ENCODE measurements at places on chromosomes 5 and 9. TPM values are rescaled to one million over a fixed set of nuclear protein-coding genes. Genes with fewer than 3 reads are reported as not detected.
A peak's percentile ranks its signal among the peaks of the same experiment; 100 is the strongest.

Gene BRINP1
- 44.4 TPM for total RNA-seq

DNA sequence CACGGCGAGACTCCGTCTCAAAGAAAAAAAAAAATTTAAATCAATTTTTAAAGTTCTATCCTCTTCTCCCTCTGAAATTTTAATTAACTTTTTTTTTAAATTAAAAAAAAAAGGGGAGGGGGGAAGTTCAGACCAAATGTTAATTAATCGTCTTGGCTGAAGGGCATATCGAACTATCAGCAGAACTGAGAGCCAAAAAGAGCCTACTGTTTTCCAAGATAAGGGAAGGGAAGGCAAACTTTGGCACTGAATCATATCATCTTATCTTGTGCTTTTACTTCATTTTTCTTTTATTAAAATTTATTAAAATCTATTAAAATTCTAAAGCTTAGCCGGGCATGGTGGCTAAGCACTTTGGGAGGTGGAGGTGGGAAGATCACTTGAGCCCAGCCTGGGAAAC lies 45.9 kb upstream of the MTMR12 start:
- no peaks in the 10 kb centered on the region for H3K4me1 ChIP-seq
- DNase-seq, result no peak
- H3K27ac ChIP-seq, result no peak overlapping the region
- H3K4me3 ChIP-seq, result no peak overlapping the region
- H3K36me3 ChIP-seq, result peaks cover 87% of the 10 kb centered on the region
- no peaks in the 10 kb centered on the region for H3K27me3 ChIP-seq

DNA sequence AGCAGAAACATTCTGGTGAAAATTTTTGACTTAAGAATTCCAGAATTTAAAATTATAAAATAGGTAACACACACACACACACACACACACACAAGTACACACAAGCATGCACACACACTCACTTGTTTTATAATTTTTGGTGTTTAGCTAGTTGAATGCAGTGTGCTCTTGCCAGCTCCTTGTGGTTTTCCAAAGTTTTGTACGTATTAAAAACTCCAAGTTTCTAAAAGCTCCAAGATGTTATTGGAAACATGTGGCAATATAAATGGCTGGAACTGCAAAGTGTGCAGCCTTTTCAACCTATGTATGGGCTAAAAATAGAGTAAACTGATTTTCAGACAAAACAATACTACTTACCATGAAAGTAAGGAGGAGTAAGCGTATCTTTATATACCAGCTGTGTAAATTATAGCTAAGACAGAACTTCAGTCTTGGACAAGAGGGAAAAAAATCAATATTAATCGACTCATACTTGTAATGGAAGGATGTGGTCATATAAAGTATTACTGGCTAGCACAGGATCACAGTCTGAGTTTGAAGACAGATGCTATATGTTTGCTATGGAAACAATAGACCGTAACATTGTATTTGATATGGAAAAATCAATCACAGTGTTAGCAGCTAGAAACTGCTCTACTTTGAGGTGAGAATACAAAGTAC lies 727.1 kb upstream of the GRAMD2B start:
- H3K27me3 ChIP-seq, result no peaks in the 10 kb centered on the region
- no peaks in the 10 kb centered on the region for H3K36me3 ChIP-seq
- H3K27ac ChIP-seq, result peak overlapping the region; percentile 11
- DNase-seq, result peak; percentile 16

GRCh38 chr9:136996361-136997292 lies at the start of gene CLIC3:
Gene CLIC3 (minus strand): TSS chr9:136996568. CDS start chr9:136996543, 25 bp downstream.
- peak; percentile 62 for DNase-seq
- peaks cover 18% of the 10 kb centered on the region for H3K4me1 ChIP-seq
- H3K27me3 ChIP-seq, result no peaks in the 10 kb centered on the region
- H3K27ac ChIP-seq, result no peak within 1 kb of the TSS

DNA sequence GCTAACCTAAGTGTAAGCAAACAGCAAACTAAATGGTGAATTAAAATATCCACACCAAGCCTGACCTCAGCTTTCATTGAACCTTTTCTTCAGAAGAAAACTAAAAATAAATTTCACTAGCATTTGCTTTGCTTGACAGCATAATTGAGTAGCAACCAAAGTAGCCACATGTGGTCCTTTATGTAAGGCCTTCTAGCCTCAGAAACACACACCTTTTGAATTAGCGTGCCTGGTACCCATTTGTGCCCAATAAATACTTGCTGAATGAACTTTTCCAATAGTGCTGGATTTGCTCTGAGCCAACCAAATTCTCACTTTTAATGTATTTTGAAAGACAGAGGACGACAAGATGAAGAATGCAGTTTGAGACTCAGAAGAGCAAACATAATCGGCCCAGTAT lies 2.1 kb upstream of the NIPBL start:
- no peaks in the 10 kb centered on the region for H3K27me3 ChIP-seq
- H3K36me3 ChIP-seq, result peaks cover 8% of the 10 kb centered on the region
- peak overlapping the region; percentile 77 for H3K4me3 ChIP-seq
- DNase-seq, result peak; percentile 29
- no peak overlapping the region for H3K27ac ChIP-seq

Gene ORM2
- not detected for total RNA-seq

- no peak for DNase-seq
- H3K4me1 ChIP-seq, result no peaks in the 10 kb centered on the region
These were observed 130.3 kb downstream of the FSTL4 start for GRCh38 chr5:133482028-133482427.

DNA sequence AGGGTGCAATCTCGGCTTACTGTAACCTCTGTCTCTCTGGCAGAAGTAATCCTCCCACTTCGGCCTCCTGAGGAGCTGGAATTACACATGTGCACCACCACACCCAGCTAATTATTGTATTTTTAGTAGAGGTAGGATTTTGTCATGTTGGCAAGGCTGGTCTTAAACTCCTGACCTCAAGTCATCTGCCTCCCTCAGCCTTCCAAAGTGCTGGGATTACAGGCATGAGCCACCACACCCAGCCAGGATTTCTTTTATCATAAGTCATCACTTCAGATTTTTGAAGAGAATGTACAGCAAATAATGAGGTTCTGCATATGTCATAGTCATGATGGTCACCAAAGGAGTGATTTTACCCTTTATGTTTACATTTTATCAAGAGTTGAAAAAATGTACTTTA lies 108.1 kb downstream of the GCNT1 start:
- no peaks in the 10 kb centered on the region for H3K27me3 ChIP-seq
- no peak for DNase-seq
- no peak overlapping the region for H3K27ac ChIP-seq
- H3K4me1 ChIP-seq, result no peaks in the 10 kb centered on the region
- H3K4me3 ChIP-seq, result no peak overlapping the region

DNA sequence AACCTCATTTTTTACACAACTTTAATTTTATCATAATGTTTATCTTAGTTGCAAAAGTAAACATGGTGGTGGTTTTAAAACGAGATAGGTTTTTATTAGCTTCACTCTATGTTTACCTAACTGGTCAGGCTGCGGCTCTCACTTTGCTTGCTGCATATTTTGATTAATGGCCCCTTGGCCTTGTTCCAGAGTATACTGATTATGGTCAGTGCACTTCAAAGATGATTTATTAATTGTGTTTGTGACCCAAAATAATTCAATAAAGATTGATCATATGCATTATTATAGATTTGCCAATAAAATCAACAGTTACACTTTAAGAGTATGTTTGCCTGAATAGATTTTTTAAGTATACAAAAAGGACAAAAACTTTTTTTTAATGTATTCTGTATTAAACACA lies 188.0 kb downstream of the XRCC4 start:
- peak; percentile 39 for DNase-seq
- no peaks in the 10 kb centered on the region for H3K36me3 ChIP-seq
- no peak overlapping the region for H3K4me3 ChIP-seq

GRCh38 chr5:57174128-57174889 lies 450 bp downstream of the GPBP1 start:
- H3K27ac ChIP-seq, result peak overlapping the region; percentile 94
